HEK293T (cell line): ENCODE measurements at places on chromosomes 11 and 22.

DNA sequence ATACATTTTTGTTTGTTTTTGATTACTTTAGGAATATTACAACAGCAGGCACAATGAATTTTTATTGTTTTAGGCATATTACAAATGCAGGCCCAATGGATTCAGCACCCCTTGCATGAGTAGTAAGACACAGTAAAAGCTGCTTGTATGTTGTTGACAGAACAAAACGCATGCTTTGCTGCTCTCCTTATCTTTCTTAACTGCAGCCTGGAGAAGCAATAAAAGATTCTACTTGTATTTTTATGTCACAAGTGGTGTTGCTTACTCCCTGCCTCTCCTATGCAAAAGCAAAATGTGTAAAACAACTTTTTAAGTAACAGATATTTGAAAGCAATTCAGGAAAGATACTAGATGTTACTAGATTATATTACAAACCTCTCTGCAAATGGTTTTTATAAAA is 73.9 kb downstream of the TRPC6 start:
- DNase-seq: no peak

- no peak for DNase-seq
Observed at GRCh38 chr22:44380756-44381486, 68.2 kb upstream of the SHISAL1 start.

GRCh38 chr11:111939836-111940604 is 2.9 kb downstream of the DIXDC1 start:
- DNase-seq: no peak

GRCh38 chr22:23913306-23913660 is 19.1 kb downstream of the MIF start:
- DNase-seq: no peak

GRCh38 chr11:114309517-114309916 is 13.3 kb downstream of the NNMT start:
- no peak for DNase-seq

GRCh38 chr22:24583221-24584165 is 9.4 kb downstream of the LRRC75B start:
- no peak for DNase-seq

- DNase-seq: peak; percentile 94
Observed at GRCh38 chr11:121023848-121024751, at the start of gene TBCEL. TSS of gene TBCEL (plus strand) at chr11:121024102. CDS start at chr11:121045691, 21,589 bp downstream.

DNA sequence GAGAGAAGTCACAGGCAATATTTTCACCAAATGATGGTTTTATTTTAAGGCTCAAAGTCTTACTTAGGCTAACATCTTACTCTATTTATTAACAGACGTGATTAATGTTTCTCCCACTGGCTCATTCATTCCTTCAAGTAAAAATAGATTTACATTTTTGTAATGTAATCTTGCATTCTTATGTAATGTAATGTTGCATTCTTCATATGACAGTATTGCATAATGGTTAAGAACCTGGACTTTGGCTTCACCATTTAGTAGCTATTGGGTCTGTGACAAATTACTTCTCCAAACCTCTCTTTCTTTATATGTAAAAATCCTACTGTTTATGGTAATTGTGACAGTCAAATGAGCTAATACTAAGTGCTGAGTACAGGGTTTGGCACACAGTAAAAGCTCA is 3.3 kb upstream of the DIXDC1 start:
- DNase-seq: no peak

GRCh38 chr11:124674168-124674517 is 439 bp downstream of the SPA17 start:
- peak; percentile 32 for DNase-seq
